GM12891 (cell line): ENCODE measurements at places on chromosomes 13 and 19.

DNA sequence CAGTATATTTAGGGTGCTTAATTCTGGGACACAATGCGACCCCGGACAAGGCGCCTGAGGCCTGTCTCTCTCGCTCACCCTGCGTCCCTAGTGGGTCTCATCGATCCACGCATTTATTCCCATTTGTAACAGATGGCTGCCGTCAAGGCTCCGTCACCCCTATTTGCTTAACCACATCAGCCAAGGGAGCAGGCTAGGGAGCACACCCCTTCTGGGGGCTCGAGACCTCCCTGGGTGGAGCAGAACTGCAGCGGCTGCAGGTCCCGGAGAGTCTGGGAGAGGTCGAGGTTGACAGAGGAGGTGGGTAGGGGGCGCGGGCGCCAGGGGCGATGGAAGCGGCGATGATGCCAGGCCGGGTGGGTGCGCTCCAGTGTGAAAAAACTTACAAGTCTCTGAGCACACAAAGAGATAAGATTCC is 507 bp downstream of the ALG5 start:
- no peak for DNase-seq

- DNase-seq = no peak
Observed at GRCh38 chr19:14370169-14370939, 10.9 kb upstream of the ADGRE5 start.

GRCh38 chr13:34867590-34867989 is 74.5 kb upstream of the NBEA start:
- no peak for DNase-seq

GRCh38 chr13:99287551-99287950 is 19.6 kb downstream of the GPR183 start:
- DNase-seq = no peak

DNA sequence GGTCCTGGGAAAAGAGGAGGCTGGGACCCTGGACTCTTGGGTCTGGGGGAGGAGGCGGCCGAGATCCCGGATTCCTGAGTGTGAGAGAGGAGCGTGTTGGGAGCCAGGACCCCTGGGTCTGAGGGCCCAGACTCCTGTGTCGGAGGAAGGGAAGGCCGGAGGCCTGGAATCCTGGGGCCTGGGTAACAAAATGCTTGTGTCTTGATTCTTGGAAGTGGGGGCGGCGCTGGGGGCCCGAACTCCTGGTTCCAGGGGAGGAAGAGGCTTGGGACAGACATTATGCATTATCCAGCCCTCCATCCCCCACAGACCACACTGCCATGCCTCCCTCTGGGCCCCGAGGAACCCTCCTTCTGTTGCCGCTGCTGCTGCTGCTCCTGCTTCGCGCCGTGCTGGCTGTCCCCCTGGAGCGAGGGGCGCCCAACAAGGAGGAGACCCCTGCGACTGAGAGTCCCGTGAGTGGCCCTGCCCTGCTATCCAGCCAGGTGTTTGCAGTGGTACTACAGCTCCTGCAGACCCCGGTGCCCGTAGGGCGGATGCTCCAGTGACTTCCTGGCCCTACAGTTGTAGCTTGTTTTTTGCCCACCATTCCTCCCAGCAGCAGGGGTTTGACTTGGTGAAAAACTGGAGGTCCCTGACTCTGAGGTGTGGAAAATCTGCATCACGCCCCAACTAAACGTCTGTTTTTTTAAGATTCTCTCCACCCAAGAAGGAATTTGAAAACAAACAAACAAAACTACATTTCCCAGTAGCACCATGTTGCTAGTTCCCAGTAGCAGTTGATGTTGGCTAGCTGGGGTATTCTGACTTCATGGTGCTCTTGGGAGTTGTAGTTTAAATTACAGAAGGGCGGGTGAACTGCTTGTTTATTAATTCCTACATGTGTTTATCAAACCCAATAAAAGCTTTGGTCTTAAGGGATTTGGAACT is 630 bp downstream of the NUCB1 start:
- DNase-seq = no peak
